ENCODE measurements at places on chromosomes 16 and 17.

DNA sequence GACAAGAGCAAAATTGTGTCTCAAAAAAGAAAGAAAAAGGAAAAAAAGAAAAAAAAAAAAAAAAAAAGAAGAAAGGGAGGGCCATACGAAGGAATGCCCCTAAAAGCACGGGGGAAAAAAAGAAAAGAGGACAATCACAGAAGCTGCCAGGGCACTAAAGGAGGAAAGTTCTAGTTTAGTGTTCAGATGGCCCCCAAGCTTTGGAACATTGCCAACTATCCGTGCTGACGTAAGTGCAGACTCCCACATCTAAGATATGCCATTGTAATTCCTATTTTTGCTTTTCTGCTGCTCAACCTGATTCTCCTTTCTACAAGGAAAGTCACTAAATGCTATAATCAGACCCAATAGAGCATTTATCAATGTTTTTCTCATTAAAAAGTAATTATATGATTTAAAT is 842.1 kb downstream of the KCNJ2 start:
- no peak for DNase-seq

DNA sequence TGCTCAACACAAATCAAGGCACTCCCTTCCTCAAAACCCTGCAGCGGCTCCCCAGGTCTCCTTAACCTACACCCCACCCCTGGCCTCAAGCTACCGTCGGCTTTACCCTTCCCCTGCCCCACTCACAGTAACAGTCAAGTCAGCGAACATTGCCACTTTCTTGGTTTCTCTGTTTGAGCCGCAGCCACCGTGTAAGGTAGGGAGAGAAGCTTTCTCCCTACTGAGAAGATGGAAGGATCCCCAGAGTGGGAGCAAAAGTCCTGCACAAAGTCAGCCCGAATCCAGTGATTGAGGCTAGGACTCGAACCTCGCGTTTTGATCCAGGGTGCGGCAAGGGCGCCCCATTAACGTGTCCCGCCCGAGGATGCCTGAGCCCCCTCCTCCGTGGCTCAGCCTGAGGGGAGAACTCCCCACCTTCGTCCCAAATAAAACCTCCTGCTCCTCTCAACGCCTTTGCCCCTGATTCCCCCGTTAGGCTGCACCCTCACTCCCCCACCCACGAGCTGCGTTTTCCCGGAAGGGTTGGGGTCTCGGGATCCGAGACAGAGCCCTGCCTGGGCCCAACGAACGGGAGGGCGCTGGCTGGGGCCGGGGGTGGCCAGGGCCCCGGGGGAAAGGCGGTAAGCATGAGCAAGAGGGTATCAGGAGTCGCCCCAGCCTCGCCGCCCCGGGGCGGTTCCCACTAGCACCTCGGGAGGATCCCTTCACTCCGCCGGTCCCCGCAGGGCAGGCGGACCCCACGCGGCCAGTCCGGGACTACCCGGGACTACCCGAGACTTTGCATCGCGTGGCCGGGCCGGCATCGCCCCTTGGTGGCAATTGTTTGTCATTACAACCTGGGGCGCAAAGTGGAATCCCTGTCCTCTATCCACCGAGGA is 9.9 kb upstream of the NAGS start:
- peak; percentile 85 for DNase-seq

GRCh38 chr16:58137581-58137980 is 8.4 kb upstream of the CFAP20 start:
- DNase-seq: no peak

DNA sequence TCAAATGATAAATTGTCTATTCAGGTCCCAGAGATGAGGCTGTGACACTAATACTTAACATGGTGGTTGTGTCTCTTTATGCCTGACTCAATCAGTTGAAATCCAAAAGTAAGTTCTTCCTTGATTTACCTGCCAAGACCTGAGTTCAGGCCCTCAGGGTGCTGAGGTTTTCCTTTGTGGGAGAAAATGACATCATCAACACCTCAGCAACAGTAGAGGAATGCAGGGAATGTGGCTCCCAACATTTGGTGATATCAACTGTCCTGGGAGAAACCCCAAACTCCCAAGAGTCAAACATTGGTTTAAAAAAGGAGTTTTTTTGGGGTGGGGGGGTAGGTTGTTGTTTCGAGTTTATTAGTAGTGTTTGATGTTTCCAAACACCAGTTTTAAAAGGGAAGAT is 14.7 kb downstream of the RNF43 start:
- no peak for DNase-seq

- DNase-seq: no peak
Measured at GRCh38 chr17:7655541-7655840, 4.8 kb downstream of the ATP1B2 start.

DNA sequence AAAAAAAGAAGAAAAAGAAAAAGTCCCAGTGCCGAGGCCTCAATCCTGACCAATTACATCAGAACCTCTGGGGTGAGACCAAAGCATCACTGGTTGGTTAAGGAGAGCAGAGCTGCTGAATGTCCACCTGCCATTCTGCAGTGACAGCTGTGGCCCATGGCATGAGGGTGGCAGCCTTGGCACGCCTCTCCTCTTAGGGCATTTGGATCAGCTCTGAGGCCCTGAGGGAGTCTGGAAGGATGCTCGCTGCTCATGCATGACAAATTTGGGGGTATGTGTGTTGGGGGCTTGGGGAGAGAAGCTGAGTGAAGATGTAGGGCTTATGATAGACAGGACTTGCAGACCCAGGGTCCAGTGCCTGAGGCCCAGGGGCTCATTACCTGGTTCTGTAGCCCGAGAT is 26.3 kb downstream of the MYLK3 start:
- DNase-seq: no peak

DNA sequence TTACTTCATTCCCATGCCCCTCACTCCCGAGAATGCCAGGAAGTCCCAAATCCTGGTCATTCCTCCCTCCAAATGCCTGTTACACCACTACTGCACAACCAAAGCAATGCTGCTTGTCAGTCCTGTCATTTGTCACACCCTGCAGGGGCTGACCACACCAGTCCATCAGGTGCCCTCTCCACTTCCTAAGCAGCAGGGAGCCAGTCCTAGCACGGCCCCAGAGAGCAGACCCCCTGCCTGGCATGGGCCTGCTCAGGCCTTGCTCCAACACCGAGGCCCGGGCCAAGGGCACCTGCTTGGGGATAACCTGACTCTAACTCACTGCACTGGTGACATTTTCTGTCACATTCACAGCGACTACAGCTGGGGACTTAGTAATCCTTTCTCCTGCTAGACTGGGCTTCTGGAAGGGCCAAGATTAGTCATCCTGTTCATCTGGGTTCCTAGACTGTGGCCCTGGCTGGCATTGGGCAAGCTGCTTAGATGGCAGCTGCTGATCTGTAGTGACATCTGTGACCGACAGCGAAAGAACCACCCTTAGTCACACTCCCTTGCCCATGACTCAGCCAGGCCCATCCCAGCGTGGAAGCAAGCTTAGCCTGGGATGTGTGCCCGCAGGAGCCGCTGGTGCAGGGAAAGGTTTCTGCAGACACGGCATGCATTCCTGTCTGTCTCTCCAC is 5.4 kb downstream of the ALYREF start:
- DNase-seq: peak; percentile 47

DNA sequence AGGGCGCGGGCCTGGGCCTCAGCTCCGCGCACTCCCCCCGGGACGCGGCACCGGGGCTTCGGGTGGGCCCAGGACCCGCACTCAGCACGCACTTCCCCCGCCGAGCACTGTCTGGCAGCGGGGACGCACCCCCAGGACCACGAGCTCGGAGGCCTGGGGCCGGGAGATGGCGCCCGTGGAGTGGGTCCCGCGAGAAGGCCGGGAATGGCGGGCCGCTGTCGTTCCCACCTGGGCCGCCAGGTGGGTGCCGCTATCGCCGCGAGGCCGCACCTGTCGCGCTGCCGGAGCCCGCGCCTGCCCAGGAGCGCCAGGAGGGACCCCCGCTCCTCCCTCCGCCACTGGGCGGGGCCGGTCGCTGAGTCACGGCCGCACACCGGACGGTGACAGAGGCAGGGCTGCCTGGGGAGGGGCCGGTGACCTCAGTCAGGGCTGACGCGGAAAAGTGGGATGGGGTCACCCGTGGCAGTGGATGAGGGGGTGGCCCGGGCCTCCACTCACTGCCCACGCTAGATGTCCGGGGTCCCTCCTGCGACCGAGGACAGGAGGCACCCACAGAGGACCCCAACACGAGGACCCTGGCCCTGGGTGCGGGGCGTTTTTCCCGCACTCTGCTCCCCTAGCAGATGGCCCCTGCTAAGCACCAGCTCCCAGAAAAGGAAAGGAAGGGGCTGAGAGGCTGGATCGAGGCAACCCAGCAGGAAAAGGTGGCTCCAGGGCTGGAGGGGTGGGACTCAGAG is 6.9 kb upstream of the ACTG1 start:
- no peak for DNase-seq

DNA sequence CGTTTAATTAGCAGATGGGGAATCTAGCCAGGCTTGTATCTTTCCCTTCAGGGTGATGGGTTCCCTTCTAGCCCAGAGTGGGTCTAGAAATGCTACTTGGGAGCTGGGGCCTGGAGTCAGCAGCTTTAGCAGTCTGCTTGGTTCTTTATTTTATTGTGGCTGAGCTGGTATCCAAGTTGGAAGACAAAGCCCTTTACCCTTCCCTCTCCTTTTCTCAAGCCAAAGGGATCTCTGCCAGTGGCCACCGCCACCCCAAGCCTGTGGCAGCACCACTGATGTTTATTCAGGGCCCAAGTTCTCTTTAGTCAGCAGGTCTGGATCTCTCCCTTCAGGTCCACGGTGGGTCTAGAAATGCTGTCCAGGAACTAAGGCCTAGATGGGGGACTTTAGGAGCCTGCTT is 215.2 kb downstream of the SPECC1 start:
- no peak for DNase-seq

- peak; percentile 60 for DNase-seq
Measured at GRCh38 chr16:70437582-70438557, 1.0 kb downstream of the ST3GAL2 start.

- DNase-seq: no peak
Measured at GRCh38 chr16:82396509-82396908, 226.5 kb upstream of the MPHOSPH6 start.

GRCh38 chr17:2904135-2904534 is 107.9 kb downstream of the RAP1GAP2 start:
- DNase-seq: no peak

GRCh38 chr17:9239793-9240658 is 218.7 kb downstream of the NTN1 start:
- peak; percentile 97 for DNase-seq

- DNase-seq: peak; percentile 86
Measured at GRCh38 chr16:87789437-87790291, 23.9 kb upstream of the KLHDC4 start.

Data from AG08396 (cell line).